ENCODE measurements at places on chromosomes 4 and X.

- no peak for DNase-seq
These were observed 27.8 kb downstream of the PIR start for GRCh38 chrX:15465347-15465746.

DNA sequence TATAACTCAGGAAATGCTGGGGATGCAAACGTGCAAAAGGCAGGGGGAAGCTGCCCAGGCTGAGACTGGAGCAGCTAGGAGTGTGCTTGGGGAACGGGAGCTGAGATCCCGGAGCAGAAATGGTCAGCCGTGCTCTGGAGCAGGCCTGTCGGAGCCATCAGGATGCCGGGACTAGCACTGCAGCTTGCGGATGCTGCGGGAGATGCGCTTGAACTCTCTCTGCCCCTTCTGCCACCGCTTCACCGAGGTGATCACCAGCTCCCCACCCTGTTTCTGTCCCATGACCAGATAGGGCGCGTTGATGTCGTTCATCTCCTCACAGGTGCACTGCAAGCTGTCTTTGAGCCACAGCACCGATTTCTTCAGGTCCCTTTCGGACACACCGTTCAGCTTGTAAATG, 7.6 kb downstream of the SFRP2 start:
- DNase-seq, result no peak

DNA sequence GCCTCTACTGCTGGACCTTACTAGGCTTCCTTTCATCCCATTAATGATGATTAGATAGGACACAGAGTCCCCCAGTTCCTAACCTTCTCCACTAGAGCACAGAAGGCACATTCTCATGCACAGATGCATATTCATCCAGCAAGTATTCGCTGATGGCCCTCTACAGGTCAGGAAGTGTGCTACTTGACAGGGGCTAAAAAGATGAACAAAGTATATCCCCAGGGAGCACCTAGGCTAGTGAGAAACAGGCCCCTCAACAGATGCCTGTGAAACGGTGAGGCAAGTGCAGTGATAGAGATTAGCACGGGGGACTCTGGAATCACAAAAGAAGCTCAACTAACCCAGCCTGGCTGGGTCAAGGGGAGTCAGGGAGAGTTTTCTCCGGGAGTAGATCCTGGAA, 95.8 kb downstream of the MGST2 start:
- no peak for DNase-seq

- DNase-seq, result no peak
These were observed 16.4 kb downstream of the MCUB start for GRCh38 chr4:109576462-109576861.

DNA sequence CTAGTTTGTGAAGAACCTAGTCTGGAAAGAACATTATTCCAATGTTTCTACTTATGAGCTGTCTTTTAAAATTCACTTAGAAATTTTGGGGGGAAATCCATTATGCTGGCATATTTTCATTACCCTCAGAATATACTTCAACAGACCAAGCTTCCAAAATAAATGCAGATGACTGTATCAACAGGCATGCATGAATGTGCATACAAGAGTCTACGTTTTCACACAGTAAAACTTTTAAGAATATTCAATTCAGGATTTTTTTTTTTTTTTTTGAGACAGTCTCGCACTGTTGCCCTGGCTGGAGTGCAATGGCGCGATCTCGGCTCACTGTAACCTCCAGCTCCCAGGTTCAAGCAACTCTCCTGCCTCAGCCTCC, 49.7 kb downstream of the ABCG2 start:
- no peak for DNase-seq

DNA sequence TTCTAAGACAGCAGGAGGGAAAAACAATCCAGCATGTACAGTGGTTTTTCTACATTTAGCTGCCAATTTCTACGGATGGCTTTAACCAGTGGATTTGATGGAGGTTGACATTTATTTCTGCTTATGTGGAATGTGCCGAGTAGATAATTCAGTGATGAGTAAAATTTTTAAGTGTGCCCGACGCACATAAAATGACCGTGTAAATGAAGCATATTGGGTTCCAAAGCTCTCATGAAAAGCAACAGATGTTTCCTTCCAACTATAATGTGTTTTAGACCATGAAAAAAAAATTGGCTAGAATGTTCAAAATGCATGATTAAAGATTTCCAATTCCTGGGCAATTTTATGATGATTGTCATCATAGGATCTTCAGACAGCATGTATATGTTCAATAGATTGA, 14.1 kb downstream of the INPP4B start:
- DNase-seq, result no peak

DNA sequence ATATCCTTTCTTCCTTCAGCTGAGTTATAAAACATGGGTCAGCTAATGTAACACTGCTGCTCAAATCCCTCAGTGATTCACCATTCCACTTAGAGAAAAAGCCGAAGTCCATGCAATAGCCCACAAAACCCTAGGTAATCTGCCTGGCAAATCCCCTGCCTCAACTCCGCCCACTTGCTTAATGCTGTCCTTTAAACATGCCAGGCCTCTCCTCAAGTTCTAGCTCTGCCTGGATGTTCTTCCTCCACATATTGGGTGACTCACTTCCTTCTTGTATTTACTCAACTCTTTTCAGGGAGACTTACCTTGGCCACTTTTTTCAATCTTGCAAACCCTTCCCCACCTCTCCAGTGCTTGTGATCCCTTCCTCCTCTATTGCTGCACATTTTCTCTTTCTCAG, 89.8 kb downstream of the EMCN start:
- no peak for DNase-seq

- DNase-seq, result no peak
These were observed 25.1 kb downstream of the PRSS12 start for GRCh38 chr4:118327554-118328241.

- no peak for DNase-seq
These were observed 25.3 kb downstream of the FAM47E start for GRCh38 chr4:76276813-76277212.

GRCh38 chr4:113682730-113683537, 78.6 kb downstream of the CAMK2D start:
- no peak for DNase-seq

DNA sequence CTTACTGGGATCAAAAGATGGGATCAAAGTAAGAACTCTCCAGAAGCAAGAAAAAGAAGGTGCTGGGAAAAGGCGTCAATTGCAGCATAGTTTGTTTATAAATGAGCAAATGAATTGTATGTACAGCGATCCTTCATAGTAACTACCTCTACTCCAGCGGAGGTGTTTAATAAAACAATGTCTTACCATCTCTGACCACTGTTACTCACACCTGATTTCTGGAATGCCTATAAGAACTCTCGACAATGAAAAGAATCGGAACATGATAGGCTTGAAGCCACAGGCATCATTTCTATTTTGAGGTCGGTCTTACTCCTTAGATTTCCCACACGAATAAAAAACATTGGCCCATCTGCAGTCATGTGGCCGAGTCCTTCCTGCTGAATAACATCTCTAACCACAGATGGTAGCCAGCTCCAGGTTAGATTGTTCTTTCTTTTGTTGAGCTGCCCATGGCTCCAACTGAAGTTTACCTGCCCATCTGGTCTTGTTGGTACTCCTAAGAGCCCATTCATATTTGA, 67.6 kb downstream of the CLDN34 start:
- DNase-seq, result no peak

DNA sequence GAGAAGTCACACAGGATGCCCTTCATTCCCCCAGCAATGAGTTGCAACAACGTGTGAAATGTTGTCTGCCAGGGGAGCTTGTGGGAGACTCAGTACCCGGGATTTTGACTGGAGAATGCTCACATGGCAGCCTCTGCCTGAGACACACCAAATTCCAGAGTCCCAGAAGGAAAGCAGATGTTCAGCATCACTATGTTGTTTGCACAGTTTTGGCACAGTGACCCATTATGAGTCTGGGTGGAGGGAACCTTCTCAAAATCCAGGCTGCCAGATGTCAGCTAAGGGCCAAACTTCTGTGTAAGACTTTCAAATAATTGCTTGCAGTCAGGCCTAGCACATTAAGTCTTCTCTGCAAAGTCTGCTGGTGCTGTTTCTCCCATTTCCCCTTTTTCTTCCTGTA, 1029.7 kb upstream of the TENM3 start:
- no peak for DNase-seq

GRCh38 chr4:142567199-142567598, 278.9 kb downstream of the INPP4B start:
- no peak for DNase-seq

GRCh38 chr4:25180524-25181131, 20.4 kb upstream of the SEPSECS start:
- DNase-seq, result no peak

GRCh38 chr4:176236946-176237345, 32.1 kb downstream of the ASB5 start:
- no peak for DNase-seq

DNA sequence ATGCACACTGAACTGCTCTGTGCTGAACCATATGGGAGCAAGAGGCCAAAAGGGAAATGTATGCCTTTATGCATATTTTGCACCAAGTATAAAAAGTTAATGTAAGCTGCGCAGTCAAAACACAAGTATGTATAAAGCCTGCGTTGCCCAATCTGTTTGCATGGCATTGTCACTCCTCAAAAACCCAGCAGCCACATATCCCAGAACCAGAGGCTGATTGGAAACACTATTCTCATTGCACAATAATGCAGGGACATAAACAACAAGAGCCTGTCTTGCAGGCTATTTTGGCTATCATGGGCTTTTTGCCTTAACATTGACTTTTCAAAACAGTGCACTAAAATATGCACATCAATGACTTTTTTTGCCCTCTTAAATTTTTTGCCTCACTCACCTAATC, 5.1 kb upstream of the ASB9 start:
- DNase-seq, result no peak

DNA sequence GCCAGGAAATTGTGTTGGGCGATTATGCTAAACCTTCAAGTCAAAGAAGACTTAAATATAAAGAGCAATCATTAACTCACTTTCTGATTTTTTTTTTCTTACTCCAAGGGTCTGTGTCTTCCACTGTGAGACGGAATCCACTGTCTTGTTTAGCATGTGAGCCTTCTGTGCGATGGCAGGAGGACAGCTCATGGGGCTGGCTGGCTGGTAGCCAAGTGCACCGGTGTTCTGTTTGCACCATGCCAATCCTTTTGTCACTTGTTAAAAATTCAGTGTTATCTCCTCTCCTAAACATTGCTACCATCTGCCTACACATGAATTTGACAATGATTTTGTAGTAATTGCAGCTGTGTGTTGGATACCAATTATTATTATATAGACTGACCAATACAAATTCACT, 1056.3 kb upstream of the IGFBP7 start:
- no peak for DNase-seq

GRCh38 chr4:89279385-89279784, 28.2 kb downstream of the GPRIN3 start:
- DNase-seq, result no peak

DNA sequence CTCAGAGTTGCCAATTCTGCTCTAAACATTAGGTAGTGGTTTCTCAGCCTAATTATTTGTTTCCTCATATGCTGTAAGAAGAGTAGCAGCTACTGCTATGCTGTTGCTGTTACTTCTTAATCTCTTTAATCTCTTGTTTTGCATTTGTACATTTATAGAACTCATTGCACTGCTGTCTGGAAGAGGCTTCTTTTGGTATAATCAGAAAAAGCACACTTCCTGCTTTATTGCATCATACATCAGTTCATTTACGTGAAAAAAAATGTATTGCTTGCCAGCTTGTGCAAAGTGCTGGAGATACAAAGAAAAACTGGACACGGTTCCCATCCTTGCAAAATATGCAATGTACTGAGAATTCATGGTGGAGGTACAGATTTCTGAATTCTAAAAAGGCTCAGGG, 332.0 kb downstream of the GRXCR1 start:
- no peak for DNase-seq

DNA sequence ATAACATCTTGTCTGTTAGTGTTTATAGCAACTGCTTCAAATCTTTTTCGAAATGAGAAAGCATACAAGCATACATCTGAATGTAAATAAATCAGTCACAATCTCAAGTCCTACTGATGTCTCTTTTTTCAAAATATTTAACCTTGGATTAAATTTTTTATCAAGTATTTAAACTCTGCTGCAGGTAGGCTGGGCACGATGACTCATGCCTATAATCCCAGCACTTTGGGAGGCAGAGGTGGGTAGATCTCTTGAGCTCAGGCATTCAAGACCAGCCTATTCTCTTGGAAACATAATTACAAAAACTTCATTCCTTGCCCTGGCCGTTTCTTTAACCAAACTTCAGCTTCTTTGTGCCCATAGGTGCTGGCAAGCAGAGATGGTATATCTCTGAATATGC, 540.3 kb upstream of the GALNT7 start:
- DNase-seq, result no peak

DNA sequence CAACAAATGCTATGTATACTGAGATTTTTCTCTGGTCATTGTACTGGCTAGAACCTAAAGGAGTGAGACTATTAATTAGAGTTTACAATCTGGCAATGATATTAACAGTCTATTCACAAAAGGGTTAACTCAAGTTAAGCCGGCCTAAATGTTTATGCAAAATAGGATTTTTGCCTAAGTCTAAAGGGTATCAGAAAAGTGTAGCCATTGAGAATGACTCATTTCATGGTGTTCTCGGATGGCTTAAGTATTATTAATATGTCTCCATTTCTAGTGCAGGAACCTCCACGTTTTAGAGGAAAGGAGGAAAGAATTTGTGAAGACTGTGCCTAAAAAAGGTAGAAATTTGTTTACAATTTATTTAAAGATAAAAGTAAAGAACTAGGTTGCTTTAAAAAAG, 29.8 kb downstream of the DYNLT3 start:
- no peak for DNase-seq

DNA sequence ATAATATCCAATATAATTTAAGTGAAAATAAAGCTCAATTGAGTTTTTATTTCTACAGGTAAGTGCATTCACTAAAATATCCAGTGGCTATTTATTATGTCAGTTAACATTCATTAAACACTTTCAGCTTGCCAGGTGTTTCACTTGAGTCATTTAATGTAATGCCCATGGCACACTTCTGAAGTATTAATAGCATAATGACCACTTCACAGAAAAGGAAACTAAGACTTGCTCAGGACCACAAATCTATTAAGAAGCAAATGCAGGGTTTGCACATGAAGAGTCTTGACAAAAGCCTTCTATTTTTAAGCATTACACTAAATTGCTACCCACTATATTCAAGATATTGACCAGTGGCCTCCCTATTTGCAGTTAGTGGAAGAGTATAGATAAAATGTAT, 612.7 kb downstream of the KCTD8 start:
- no peak for DNase-seq

DNA sequence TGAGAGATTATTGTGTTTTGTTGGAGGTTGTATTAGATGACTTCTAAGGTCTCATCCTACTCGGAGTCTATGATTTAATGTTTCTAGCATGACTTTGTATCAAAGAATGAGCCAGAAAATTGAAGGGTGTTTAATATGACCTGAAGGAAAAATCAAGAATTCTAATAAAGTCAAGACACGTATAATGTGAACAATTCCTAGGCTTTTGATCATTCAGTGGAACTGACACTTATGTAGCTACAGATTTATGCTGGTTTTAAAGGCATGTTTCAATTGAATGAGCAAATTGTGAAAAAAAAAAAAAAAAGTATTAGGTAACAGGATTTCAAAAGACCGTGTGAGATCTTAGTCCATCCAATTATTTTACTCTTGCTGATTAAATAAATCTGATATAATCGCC, 64.9 kb downstream of the GRID2 start:
- DNase-seq, result no peak

- DNase-seq, result no peak
These were observed 209.2 kb downstream of the ADAM29 start for GRCh38 chr4:175127314-175127713.
